CD4-positive, alpha-beta T cell (primary cell): ENCODE measurements at places on chromosomes 12 and 14.

GRCh38 chr12:21813751-21814150, 39.2 kb upstream of the KCNJ8 start:
- DNase-seq, result no peak

DNA sequence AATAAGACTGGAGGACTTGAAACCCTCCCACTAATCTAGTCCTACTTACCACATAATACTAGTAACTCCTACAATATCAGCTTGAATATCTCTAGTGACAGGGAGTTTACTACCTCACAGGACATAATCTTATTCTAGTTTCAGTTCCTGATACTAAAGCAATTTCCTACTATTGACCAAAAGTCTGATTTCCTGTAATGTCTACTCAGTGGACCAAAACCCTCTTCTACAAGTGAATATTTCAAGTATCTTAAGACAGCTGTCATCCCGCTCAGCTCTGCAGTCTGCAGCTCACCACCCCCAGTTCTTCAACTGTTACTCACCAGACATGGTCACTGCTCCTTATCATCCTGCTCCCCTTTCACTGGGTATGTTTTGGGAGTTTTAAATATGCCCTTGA, 70.8 kb upstream of the TMCC3 start:
- DNase-seq, result no peak

DNA sequence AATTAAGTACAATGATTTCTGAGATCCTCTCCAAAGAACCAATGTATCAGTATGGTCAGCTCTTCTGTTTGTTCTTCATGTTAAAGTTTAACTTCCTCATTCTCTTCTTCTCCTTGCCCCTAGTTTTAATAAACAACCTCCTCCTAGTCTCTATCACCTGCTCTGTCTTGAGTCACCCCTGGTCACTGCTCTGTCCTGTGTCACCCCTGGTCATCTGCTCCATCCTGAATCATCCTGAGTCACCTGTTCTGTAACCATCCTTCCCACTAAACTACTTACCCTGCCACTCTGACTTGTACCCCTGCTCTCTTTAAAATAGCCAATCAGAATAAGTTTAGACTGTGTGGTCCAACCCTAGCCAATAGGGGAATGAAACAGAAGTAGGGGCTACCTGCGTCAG, 100.5 kb downstream of the ALG10B start:
- DNase-seq, result no peak

GRCh38 chr12:15827136-15827535, 37.9 kb upstream of the EPS8 start:
- no peak for DNase-seq

GRCh38 chr14:67158566-67158965, 30.7 kb upstream of the GARIN2 start:
- no peak for DNase-seq

DNA sequence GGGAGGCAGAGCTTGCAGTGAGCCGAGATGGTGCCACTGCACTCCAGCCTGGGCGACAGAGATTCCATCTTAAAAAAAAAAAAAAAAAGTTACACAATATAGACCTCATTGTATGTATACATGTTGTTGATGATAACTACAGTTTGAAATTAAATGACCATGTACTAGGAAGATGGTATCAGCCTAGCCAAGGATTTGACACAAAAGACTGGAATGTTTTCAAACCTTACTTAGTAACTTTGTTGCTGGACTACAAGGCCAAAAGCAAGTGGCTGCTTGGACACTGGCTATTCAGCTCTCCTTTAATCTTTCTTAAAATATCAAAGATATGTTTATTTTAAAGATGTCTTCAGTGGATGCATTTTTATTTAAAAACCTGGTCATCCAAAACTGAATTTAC, 18.9 kb upstream of the NUDT4 start:
- no peak for DNase-seq

DNA sequence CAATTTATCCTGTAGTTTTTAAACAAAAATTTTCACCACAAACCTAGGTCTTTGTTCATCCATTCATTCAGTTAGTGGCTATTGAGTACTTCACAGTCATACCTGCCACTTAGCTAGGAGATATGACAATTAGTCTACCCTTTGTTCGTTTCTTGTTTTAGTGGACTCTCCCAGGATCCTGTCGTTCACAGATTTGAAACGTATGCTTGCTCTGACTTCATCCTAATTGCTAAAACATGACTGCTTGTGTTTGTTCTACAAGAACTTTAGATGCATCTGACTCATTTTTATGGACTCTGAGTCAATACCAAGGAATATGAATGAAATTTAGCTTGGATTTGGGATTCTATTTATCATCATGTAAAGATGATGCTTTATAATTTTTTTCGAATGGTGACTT, 69.5 kb downstream of the TBC1D30 start:
- no peak for DNase-seq

DNA sequence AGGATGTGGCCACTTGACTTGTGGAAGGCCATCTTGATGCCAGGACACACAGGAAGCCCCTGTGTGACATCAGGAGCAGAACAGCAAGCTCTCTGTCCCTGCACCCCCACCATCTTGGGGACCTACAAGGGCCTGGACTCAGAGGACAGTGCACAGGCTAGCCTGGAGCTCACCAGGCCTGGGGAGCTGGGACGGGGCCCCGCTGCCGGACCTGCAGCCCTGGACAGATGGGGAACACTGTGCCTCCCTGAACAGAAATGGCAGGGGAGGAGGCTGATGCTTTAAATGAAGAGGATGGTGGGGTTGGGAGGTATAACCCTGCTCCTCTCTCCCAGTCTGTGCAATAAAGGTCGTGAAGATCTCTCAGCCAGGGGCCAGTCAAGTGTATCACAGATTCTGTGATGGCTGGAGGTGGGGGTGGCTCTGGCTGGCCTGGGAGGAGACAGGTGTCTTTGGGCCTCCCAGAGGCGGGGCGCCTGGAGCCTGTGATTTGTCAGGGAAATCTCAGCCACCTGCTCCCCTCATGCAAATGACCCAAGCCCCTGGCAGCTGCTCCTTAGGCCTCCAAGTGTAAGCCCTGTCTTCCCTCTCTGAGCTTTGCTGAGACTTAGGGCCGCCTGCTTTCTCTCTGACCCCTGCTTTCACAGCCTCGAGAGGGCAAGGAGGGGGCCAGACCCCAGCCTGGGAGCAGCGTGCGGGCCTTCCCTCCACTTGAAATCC, 1.1 kb upstream of the GNB3 start:
- DNase-seq, result no peak

GRCh38 chr12:40375076-40375475, 150.3 kb downstream of the LRRK2 start:
- no peak for DNase-seq

GRCh38 chr14:102696856-102697495, 80.3 kb upstream of the TRAF3 start:
- DNase-seq, result no peak

DNA sequence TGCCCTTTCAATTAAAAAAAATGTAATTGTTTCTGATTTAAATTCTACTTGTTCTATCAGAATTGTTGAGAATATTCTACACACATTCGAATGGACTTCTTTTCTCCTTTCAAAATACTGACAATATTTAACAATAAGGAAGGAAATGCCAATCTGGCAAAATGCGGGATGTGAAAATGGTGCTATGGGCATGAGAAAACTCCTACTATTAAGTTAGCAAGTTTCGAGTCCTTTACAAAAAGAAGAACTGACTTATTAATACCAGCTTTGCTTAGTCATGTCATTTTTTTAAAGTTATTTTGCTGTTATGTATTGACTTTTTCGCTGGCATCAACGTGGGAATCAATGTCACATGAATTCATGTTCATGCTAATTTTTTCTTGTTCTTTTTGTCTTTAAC, 31.7 kb upstream of the ARL1 start:
- DNase-seq, result no peak

GRCh38 chr12:94795044-94795443, 144.7 kb upstream of the TMCC3 start:
- no peak for DNase-seq

DNA sequence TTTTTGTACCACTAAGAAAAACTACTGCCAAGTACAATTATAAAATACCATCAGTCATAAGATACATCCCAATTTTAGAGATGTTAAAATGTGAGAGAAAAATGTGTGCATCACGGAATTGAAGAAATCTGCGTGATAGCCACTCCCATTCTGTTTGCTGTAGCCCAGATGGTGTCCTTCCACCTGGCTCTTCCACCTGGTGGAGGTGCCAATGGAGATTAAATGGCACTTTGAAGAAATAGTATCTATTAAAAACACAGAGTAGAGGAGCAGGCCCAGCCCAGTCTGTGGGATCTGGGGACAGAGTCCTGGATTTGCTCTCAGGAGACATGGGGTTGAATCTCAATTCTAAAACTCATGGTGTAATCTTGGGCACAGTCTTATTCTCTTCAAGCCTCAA, 35.5 kb downstream of the TSPAN11 start:
- no peak for DNase-seq

DNA sequence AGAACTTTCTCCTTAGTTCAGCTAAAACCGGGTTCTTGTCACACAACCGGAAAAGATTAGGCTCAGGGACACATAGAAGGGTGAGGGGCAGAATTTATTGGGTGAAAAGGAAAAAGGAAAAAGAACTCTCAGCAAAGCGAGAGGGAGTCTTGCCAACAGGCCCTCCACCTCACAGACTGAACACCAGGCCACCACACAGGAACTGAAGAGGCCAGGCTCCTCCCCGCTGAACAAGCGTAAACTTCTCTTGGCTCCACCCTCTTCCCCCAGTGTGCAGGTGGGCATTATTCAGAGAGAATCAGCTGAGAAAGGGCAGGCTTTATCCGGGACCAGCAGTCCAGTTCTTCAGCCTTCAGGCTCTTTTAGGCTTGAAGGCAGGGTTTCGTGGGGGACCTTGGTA, 125.6 kb upstream of the FGD4 start:
- peak; percentile 54 for DNase-seq

GRCh38 chr12:16610743-16611142, 4.8 kb upstream of the LMO3 start:
- no peak for DNase-seq

GRCh38 chr12:90858252-90858651, 96.7 kb downstream of the CCER1 start:
- DNase-seq, result no peak

- no peak for DNase-seq
Measured at GRCh38 chr14:68464711-68465110, 328.2 kb downstream of the ZFP36L1 start.

GRCh38 chr12:71478270-71478669, 38.7 kb downstream of the LGR5 start:
- DNase-seq, result no peak

DNA sequence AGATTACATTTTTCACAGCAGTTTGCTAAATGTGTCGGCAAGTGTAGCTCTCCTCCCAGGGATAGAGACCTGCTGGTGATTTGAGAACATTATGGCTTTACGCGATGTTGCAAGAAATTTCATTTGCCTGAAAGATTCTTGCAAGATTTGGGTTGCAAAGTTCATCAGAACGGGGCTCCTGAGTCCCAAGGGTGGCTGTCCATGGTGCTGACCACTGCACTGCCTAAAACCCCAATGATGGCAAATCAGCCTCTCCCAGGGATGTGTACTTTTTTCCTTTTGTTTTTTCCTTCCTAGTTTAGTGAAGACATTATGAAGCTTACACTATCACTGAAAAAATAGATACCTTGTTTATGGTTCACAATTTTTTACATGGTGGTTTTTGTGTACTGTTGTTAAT, 85.4 kb downstream of the WSCD2 start:
- DNase-seq, result no peak
